ENCODE measurements at places on chromosomes 5 and 9.

DNA sequence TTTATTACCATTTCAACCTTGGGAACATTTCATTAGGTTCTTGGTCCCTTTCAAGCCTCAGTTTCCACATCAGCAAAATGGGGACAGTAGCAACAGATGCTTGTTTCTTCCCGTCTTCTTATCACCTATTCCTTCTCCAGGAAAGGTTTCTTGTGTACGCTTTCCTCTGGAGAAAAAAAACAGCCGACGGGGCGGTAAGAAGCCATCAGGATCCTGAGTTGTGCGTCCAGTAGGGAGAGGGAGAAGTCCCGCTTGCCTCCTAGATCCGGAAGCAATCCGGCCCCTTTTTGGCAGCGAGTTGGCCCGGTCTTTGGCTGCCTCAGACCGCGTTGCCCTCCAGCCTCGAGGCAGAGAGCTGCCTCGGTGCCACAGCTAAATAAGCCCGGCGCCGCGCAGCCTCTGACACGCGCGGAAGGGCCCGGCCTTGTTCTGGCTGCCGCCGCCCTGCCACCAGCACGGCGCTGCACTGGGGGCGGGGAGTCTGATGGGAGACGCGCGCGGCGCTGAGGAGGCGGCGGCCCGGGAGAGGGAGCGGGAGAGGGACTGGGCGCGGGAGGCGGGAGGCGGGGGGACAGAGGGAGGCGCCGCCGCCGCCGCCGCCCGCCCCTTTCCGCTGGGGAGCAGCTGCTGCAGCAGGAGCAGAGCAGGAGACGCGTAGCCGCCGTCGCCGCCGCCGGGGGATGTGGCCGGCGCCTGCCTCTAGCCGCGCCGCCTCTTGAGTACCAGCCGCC is at the start of gene SLC44A1:
Gene SLC44A1 (plus strand): TSS at position 649 of the 731 bp plus-strand sequence. CDS start 218 bp downstream, outside the sequence.
- DNase-seq: peak; percentile 86

- DNase-seq: no peak
Measured at GRCh38 chr9:128316421-128316820, 5.8 kb downstream of the TRUB2 start.

GRCh38 chr9:22044583-22044982 is 35.5 kb upstream of the CDKN2B start:
- peak; percentile 67 for DNase-seq

- no peak for DNase-seq
Measured at GRCh38 chr9:133930682-133931485, 61.2 kb downstream of the VAV2 start.

DNA sequence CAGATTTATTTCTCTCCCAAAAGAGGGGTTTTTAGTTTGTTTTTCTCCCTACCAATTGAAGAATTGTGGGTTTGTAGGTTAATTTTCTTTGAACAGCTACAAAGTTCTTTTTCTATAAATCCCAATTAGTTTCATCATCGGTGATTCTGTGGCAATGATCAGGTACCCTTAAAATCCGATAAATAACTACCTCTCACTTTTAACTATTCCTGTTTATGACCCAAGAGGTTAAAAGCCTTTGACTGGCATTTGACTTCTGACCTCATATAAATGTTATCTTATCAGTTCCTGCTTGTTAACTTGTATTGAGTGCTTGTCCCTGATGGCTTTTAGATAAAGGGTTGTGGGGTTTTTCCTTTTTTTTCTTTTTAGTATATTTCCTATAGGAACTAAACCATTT is 124.4 kb upstream of the TMEM161B start:
- DNase-seq: no peak

DNA sequence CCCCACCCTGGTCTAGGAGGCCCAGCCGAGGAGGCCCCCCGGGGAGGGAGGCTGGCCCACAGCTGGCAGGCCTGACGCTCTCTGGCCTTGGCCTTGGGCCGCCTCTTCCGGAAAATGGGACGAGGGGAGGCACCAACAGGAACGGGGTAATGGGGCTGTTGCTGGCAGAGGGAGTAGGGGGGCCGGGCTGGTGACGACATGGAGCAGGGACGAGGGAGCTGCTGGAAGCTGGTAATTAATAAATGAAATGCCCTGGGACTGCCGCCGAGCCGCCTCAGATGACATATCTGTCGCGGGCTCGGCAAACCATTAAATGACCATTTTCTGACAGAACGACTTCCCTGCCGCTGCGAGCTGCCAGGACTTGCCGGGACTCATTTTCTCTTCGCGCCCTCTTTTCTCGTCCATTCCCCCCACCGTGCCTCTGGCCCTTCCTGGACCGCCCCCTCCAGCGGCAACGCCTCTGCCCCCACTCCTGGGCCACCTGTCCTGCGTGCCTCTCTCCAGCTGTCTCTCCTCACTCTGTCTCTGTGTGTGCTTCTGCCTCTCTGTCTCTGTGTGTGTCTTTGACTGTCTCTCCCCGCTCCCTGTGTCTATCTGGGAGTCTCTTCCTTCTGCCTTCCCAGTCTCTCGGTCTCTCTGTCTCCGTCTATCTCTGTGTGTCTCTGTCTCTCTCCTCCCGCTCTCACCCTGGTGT is 215.7 kb downstream of the PAX5 start:
- no peak for DNase-seq

GRCh38 chr5:122462486-122462885 is 150.4 kb downstream of the SNCAIP start:
- DNase-seq: no peak

GRCh38 chr9:89661956-89662717 is 57.3 kb downstream of the GADD45G start:
- DNase-seq: peak; percentile 32

DNA sequence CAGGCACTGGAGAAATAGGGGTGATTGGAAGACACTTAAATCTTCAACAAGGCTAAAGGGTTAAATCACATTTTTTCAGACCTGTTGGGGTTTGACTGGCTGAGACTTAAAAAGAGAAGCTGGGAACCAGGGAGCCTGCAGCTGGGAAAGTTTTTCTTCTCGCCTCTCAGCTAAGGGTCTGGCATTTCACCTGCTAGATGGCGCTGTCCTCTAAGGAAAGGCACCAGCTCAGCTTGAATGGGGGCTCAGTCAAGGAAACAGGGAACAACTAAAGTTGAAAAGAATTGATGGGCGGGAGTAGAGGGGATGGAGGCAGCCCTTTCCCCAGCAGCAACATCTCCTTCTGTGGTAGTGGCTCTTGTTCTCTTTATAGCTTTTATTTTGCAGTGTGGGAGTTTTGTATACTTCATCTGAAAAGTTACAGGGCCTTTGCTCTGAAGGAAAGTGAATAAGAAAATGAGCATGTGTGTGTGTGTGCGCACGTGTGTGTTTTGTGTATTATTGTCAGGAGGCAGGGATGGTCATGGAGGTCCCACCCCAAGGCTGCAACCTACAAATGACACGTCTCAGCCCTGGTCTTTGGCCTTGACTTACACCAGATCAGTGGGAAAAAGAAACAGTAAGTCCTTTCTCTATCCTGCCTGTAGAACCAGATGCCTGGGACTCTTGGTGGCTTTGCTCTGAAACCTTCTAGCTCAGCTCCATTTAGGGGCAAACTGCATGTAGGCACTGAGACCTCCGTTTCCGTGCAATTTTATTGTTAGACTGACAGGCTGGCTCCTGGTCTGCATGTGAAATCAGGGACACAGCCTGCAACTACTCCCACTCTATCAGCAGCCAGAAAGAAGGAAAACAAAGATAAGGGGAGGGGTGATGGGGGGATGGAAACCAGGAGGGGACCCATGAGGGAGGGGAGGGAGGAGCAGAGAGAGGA is 316.2 kb upstream of the CLINT1 start:
- DNase-seq: no peak

DNA sequence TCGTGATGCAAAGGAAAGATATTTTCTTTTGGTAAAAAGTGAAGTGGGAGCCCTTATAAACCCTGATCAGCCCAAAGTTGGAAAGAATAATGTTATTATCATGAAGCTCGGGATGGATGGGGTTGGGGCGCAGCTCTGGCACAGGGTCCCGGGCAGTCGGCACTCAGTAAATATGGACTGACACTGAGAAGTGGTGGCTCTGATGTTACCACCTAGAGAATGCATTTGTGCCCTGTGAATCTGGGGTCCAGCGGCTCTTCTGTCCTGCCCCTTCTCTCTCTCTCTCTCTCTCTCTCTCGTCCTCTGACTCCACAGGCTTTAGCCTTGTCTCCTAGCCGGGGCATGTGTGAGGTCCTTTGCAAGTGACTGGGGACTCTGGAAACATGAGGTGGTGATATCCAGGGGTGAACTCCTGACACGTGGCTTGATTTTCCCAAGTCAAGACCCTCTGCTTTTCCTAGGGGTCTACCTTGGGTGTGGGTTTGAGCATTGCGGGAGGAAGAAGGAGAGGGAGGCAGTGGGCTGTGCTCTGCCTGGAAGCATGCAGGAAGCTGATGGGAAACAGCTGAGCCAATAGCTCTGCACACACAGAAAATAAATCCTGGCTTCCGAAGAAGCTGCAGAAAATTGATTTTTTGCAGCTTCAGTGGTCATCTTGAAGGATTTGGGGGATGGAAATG is 162.7 kb downstream of the MACROH2A1 start:
- no peak for DNase-seq

- DNase-seq: no peak
Measured at GRCh38 chr5:137734962-137735554, 831 bp downstream of the KLHL3 start.

GRCh38 chr9:18595597-18595996 is 121.6 kb downstream of the ADAMTSL1 start:
- DNase-seq: no peak

GRCh38 chr5:34452170-34452828 is 203.8 kb upstream of the RAI14 start:
- DNase-seq: peak; percentile 9

DNA sequence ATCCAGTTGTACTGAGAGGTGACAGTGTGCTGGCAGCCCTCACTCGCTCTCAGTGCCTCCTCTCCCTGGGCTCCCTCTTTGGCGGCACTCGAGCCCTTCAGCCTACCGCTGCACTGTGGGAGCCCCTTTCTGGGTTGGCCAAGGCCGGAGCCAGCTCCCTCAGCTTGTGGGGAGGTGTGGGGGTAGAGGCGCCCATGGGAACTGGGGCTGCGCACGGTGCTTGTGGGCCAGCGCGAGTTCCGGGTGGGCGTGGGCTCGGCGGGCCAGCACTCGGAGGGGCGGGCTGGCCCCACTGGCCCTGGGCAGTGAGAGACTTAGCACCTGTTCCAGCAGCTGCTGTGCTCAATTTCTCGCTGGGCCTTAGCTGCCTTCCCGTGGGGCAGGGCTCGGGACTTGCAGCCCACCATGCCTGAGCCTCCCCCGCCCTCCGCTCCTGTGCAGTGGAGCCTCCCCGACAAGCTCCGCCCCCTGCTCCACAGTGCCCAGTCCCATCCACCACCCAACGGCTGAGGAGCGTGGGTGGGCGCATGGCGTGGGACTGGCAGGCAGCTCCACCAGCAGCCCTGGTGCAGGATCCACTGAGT is 342.2 kb upstream of the ZNF608 start:
- DNase-seq: no peak

DNA sequence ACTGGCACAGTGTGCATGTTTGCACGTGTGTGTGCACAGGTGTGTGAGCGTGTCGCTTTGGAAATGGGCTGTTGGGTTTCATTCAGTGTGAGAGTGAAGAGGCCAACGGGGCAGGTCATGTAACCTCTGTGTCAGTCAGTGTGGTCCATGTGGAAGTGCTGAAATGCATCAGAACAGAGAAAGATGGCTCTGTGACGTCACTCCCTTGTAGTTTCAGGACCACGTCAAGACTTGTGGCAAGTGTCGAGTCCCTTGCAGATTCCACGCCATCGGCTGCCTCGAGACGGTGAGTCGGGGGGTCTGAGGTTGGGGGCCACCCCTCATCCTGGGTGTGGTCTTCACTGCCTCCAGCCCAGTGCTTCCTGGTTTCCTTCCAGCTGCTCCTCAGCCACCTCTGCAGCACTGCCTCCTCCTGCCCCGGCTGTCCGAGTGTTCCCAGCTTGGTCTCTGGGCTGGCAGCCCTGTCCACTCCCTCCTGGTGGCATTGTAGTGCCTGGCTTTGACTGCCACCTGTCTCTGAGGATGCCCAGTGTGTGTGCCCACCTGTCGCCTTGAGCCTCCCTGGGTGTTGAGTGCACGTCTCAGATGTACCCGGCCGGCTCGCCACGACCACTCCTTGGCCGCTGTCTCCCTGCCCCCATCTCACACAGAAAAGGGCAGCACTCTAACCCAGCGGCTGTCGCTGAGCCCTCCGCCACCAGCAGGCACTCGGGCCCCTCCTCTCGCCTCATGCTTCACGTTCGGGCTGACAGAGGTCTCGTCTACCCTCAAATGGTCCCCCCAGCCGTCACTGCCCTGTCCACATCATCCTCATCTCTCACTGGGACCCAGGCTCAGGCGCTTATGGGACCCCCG is 28.0 kb downstream of the FBXW5 start:
- no peak for DNase-seq

GRCh38 chr5:176537554-176538229 is 490 bp upstream of the RNF44 start:
- DNase-seq: peak; percentile 99

DNA sequence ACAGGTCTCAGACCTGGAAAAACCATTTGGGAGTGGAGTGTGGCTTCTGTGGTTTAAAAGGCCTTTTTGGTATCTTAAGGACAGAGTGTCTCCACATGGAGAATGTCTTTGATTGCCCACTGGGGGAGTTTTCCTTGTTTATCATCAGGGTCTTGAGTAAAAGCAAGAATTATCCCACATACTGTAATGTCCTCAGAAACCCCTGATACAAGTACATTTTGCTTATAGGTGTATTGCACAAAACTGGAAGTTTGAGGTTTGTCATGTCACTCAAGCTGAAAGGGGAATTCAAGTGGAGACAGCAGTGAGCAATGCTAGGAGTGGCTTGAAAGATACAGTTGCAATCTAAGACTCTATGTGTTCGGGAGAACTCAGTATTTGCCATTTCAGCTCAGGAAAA is 62.7 kb upstream of the GRAMD2B start:
- DNase-seq: no peak

DNA sequence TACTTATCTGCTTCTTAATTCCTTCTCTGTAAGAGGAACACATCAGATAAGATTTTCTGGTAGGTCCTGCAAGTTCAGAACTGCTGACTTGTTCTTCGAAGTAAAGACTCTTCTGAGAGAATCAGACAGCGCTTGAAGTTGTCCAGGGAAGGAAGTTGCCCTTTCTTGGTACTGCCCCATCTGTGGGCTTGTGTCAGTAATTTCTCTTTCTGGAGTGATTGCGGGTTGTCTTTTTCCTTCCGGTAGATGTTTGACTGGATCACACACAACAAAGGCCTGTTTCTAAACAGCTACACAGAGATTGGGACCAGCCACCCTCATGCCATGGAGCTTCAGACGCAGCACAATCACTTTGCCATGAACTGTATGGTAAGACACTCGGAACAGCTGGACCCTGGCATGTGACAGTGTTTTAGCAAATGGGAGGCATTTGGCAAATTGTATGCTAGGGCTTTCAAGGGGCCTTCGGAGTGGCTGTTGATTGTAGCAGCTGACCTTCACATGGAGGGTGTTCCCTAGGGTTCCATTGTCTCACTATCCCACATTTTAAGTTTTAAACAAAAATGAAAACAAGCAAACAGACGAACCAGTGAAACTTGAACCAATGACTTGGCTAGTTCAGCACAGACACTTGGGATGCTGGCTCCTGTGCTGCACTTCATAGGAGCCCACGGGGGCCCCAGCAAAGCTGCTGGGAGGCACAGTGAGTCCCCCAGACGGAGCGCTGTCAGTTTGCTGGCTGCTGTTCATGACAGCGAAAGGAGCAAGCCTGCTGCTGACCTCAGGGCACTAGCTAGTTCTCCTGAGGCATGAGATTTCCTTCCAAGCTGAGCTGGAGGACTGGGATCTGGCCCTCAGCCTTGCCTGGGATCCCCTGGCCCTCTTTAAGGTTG is 149.9 kb downstream of the TRIO start:
- DNase-seq: no peak
